ENCODE measurements at places on chromosomes 12 and 14.

DNA sequence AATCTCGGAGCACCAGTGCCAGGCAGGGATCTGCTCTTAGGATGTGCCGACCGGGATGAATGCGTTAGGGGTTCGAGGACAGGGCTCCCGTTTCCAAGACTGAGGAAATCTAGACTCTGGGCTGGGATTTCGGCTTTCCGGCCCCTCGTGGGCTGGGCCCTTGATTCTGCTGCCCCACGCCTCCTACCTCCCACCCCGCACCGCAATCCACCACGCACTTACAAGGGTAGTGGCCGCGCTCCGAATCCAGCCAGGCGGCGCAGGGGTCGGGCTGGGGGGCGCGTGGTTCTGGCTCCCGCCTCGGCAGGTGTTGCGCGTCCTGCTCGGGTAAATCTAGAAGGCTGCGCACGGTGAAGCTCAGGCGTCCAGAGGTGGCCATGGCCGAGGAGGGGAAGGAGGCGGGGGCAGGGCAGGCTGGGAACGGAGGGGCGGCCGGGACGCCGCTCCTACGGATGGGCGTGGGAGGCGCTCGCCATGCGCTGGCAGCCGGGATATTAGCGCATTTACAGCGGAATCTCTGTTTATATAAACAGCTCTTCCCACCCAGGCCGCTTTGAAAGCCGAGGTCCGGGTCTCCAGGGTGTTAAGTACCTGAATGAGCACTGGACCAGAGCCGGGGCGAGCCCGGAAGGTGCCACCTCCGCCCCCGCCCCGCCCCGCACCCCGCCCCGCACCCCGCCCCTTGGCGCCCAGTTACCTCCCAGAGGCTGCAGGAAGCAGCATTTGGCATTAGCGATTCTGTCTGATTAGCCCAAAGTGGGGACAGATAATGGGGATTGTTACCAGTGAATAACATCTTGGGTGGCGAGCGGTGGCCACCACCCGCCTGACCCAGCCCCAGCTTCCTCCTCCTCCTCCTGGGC is at the start of gene NKX2-8:
NKX2-8 (minus strand) TSS at position 604 of the 863 bp plus-strand sequence; CDS start at position 379, 225 bp downstream.
- DNase-seq: no peak

- no peak for DNase-seq
These were observed 60.7 kb downstream of the PLEKHG3 start for GRCh38 chr14:64764641-64765520.

DNA sequence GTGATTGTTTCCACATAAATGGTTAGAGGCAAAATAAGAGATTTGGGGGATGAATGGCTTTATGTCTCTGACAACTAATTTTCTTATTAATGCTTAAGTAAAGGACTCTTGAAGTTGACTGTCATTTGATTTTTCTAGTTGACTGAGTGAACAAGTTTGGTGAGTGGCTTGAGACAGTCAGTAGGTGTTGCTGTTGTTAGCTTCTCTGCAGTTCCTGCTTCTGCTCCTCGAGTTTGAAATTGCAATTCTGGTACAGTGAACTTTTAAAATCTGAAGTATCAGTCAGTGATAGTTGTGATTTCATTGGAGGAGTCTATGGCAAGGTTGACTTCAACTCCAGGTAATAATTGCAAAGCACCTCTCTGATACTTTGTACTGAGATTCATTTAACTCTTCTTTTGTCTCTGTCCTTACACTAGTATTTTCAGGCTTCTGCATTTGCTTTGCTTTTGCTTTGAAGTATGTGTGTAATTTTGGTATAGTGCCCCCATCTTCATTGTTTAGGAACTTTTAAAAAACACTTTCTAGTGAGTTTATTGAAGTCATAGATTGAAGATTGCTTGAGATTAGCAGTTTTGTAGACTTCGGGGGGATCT is 415.5 kb downstream of the PCNX1 start:
- DNase-seq: no peak

- no peak for DNase-seq
These were observed 6.8 kb upstream of the TRAF3 start for GRCh38 chr14:102770147-102771123.

DNA sequence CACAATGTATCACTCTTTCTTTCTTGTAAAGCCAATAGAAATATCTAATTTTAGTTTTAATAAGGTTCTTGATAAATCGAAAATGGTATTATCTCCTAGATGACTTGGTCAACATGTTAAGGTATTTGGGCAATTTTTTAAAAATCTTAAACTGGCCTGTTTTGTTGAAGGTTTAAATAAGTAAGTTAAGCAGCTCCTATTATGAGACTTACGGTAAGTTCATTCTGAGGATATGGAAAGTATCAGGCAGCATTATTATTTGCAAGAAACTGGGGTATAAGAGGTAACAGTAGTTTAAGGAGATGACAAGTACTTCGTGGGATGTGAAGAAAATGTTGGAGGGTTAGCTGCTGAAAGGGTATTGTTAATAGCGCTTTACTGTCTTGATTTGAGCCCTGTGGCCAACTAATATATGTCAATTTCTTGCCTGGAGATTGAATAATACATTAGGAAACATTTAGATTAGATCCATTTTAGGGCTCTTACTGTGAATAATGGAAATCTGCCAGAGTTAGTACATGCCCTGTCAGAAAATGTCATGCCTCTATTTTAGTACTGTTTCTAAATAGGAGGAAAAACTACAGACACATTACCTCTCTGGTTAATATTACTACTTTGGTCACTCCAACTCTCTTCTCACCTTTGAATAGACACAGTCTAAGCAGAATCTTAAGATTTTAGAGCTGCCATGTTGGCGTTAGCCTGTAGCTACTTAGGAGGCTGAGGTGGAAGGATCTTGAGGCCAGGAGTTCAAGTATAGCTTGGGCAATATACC is 5.0 kb downstream of the STRAP start:
- DNase-seq: no peak

DNA sequence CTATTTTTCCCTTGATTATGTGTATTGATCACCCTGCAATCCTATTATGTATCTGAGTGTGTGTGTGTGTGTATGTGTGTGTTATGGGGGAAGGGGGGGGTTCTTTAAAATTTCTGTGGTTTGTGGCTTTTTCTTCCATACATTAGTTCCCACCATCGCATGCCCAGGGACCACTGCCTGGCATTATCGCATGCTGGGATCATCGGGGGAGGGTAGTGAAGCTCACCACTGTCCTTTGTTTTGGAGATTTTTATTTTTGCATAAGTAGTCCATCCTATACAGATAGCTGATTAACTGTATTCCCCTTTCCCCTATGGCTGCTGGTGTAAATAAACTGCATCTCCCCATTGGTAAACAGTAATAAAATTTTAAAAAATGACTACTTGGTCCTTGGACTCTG is 3.4 kb downstream of the ATXN7L3B start:
- no peak for DNase-seq

DNA sequence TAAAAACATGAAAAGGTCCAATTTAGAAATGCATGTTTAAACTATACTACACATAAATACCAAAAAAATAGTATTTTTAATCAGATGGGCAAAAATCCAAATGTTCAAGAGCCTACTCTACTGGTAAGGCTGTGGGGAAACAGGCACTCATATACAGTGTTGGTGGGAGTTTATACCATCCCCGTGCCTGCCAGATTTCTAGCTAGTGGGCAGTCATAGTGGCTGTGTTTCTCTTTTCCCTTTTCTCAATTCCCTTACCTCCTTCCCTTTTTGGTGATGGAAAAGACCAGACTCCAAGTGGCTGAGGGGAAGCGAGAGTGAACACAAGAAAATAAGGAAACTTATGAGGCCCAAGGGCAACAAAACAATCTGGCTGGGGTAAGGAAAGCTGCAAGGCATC is 14.7 kb downstream of the ZNF641 start:
- DNase-seq: no peak

DNA sequence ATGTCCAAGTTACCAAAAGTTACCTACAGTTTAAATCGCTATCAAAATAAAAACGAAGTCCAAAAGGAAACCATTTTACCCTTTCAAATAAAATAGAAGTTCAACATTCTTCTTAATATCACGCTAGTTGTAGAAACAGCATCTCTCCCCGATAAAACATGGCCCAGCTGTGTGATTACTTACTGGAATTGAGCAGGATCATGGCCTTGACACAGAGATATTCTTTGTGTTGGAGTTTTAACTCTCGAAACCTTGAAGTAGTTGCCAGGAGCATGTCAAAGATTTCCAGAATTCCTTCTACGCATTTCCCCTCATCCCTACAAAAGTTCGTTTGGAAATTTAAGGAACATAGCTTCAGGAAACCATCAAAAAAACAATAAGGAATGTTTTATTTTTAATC is 44.8 kb downstream of the ESR2 start:
- DNase-seq: no peak

DNA sequence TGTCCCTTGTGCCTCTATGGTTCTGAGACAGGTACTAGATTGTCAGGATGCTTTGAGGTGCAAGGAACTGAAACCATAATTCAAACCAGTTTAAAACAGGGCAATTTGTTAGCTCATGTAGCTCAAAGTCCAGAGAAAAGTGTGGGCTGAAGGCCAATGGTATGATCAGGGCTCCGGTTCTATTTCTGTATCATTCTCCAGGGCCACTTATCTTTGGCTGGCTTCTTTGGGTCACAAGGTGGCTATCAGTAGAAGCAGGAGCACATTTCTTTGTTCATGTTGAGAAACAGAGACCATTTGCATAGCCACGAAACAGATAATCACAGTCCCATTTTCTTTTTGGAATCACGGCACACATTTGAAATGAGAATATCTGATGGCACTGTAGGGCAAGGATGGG is 294.9 kb downstream of the ETNK1 start:
- no peak for DNase-seq

GRCh38 chr12:47825173-47825639 is 5.5 kb upstream of the HDAC7 start:
- DNase-seq: no peak
